ENCODE measurements at places on chromosomes 12 and 14.

DNA sequence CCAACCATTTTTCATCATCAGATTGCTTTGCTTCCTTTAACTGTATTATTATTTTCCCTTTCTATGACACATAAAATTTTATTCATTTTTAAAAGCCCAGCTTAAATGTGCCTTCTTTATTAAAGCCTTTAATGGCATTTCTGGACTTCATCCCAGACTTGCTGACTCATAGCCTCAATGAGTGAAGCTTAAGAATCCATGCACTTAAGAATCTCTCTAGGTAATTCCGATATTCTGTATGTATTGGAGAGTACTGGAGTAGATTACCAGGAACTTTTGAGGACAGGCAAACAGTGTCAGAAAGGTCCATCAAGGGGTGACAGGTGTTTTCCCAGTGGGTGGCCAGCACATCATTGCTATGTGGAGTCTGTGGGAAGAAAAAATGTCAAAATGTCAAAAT, 107.9 kb downstream of the PTPRQ start:
- no peak for DNase-seq

DNA sequence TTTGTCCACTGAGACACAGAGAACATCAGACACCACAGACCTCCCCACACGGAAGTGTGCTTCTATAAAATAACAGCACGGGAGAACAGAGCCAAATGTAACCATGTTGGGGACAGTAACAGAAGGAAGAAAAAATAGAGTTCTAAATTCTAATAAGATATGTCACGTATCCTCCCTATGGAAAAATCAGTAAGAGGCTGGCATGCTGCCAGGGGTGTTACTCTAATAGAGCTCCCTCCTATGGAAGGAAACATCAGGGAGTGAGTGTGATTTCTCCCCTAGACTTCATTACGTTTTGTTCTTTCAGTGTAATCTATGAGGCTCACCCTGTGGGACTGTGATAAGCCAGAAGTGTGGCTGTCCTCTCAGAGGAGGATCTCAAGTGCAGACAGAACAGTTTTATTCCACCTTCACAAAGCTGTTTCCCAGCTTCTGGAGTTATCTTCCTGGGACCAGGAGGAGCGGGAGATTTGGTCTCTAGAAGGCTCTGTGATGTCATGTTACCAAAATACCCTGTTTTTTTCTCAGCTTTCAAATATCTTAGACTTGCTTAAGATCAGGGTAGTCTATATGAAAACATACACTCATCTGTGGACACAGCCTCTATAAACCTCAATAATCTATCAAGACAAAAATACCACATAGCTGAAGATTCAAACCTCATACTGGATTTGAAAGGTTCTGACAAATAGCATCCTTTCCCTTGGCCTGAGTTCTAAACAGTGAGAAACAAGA, 69.3 kb downstream of the ZFC3H1 start:
- no peak for DNase-seq

DNA sequence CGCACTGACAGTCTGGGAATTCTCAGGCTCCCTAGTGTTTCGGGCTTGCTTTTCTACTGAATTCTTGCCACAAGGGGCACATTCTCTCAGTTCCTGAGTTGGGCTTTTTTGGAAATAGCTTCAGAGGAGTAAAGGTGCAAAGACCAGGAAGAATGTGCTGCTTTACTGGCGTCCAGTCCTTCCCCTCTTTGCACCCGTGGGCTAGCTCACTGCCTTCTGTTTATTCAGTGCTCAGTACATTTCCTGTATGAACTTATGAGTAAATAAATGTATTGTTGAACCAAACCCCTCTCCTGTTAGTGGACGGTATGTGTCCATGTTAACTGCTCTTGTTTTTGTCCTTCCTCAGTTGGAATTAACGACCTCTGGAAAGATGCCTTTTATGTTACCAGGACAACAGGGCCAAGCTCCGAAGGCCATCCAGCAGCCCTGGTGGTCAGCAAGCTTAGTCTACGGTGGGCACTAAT, 24.0 kb downstream of the GSG1 start:
- no peak for DNase-seq

GRCh38 chr12:12714276-12715021, 2.7 kb upstream of the CDKN1B start:
- DNase-seq: no peak

GRCh38 chr12:79371226-79371625, 319.5 kb downstream of the PAWR start:
- no peak for DNase-seq

DNA sequence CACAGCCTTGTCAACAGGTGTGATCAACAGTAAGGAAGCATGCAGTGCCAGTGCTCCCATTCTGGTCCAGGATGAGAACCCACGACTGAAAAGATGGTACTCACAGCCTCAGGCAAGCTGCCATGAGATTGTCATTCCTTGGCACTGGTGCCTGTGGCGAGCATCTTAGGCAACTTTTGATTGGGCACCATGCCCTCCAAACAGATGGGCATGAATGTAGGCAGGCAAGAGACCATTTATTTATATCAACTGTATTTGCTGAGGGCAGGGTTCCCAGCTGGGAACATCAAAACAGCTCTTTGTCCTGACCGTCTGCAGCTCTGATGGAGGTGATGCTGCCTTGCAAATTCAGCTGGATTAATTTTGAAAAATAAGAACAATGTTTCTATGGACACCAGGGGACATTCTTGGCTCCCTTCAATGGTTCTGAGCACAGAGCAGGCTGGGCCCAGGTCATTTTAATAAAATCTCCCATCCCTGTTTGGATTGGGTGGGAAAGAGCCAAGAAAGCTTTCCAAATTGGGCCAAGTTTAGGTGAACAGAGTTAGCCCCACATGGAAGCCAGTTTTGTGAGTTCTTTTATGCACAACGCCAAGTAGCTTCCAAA, 522.5 kb downstream of the RMST start:
- DNase-seq: no peak

- DNase-seq: no peak
These were observed 672 bp upstream of the SCFD1 start for GRCh38 chr14:30621354-30621939.

GRCh38 chr12:40011775-40012129, 94.1 kb downstream of the SLC2A13 start:
- no peak for DNase-seq

DNA sequence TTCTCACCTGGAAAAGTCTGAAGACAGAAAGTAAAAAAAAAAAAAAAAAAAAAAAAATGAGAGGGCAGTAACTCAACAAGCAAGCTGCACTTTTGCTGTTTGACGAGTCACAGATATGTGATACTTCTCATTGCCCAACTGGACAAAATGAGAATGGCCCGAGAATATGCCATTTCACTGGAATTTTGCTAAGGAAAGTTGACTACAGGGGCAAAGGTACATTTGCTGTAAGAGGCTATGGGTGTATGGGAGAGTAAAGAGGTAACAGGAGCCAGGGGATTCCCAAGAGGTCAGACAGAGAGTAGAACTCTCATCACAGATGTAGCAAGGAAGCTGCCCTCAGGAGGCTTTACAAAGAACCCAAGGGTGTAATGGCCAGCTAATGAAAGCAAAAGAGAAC, 22.9 kb downstream of the KIF21A start:
- no peak for DNase-seq

GRCh38 chr12:65660836-65661235, 163.4 kb upstream of the HMGA2 start:
- no peak for DNase-seq

- no peak for DNase-seq
These were observed 182.6 kb downstream of the PHLDA1 start for GRCh38 chr12:75848961-75849360.

DNA sequence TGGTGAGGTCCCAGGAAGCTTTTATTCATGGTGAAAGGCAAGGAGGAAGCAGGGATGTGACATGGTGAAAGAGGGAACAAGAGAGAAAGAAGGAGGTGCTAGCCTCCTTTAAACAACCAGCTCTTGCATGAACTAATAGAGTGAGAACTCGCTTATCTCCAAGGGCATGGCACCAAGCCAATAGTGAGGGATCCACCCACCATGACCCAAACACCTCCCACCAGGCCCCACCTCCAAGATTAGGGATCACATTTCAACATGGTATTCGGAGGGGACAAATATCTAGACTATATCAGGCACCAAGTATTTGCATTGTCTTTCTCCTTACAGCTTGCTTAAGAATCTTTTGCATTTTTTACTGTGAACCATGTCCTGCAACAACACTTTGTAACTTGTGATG, 91.9 kb upstream of the DHRS4 start:
- DNase-seq: no peak

- no peak for DNase-seq
These were observed 88.8 kb upstream of the ATP2B1 start for GRCh38 chr12:89797436-89797835.

DNA sequence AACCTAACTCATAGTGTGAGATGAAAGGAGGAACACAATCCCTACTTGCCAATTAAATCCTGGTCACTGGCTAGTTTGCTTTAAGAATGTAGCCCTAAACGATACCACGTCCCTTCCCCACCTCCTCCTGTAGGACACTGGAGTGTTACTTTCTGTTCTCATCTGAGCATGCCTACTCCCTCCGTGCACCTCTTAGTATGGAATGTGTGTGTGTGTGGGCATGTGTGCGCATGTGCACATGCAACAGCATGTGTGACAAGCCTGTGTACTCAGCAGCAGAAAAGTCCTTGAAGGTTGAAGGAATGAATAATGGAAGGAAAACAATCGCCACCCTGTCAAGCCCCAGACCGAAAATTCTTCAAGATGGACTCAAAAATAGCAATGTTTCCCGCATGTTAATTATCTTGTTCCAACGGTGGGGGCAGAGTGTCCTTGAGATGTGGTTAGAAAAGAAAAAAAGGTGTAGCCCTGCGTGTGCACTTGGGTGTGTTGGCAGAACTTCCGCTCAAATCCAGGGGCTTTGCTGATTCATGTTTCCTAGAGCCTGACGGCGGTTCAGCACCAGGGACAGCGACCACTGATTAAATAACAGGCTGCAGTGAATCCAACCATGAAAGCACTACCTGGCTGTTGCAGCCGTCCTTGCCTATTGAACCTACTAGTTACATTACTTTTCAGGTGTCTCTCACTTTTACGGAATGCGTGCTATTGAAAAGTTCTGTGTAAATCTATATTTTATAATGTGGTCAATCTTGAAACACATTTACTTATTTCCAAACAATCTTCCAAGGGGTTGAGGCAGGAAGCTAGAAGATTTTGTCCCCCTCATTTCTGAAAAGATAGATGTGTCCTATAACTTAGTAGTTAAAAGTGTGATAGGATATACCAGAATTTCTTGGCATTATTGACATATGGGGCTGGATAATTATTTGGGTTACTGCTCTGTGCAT, 79.8 kb downstream of the SRRM4 start:
- DNase-seq: peak; percentile 1

DNA sequence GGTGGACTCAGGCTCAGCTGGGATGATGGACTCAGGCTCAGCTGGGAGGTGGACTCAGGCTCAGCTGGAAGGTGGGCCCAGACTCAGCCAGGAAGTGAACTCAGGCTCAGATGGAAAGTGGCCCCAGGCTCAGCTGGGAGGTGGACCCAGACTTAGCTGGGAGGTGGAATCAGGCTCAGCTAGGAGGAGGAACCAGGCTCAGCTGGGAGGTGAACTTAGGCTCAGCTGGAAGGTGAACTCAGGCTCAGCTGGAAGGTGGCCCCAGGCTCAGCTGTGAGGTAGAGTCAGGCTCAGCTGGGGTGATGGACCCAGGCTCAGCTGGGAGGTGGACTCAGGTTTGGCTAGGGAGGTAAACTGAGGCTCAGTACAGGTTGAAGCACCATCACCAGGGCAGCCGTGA, 21.8 kb upstream of the C14orf180 start:
- no peak for DNase-seq
